CD4-positive, CD25-positive, alpha-beta regulatory T cell (primary cell): ENCODE measurements at places on chromosomes 1 and 21. TPM values are rescaled to one million over a fixed set of nuclear protein-coding genes. Genes with fewer than 3 reads are reported as not detected.

DNA sequence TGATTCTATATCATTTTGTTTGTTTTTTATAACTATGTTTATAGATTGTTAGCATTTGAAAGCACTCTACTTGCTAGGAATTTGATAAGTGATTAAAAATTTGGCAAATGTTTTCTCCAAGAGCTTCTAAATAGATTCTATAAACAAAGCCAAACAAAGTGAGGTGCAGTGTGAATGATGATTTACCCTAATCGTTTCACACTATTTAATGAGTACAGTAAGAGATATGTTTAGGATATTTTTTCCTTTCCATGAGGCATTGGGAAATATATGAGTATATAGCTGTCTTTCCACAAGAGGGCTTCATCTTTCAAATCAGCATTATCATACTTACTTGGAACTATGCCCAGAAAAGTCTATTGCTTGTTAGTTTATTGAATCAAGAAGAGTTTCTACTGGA, 277.0 kb upstream of the BRINP3 start:
- DNase-seq: no peak

GRCh38 chr1:184146202-184146601, 94.7 kb downstream of the TSEN15 start:
- no peak for DNase-seq

GRCh38 chr1:148158341-148159003, 6.4 kb upstream of the NBPF11 start:
- no peak for DNase-seq

- no peak for DNase-seq
Measured at GRCh38 chr21:22063140-22063539, 1064.9 kb downstream of the NCAM2 start.

DNA sequence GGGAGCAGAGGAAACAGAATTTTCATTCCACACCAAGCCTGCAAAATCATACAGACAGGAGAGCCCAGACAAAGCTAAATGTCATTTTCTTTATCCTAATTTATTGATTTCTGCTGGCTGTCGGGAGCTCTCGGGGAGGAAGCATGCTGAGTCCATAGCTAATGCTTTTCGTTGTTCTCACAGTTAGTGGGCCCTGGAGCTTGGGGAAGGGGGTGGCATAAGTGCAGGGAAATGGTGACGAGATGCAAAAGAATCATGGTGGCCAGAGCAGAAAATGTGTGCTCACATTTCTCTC, 202.4 kb downstream of the TOMM20 start:
- DNase-seq: no peak

DNA sequence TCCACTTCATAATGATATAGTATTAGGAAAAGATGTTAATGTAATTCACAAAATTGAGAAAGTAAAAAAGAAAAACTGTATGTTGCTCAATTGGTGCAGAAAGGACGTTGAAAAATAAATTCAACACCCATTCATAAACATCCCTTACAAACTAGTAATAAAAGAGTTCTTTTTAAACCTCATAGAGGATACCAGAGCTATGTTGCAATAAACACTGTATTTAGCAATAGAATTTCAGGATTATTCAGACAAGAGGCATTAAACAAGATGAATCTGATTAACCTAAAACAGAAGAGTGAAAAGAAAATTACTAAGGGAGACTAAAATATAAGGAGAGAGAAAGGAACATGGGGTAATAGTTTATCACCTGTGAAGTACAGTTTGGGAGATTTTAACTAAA, 154.8 kb downstream of the NTPCR start:
- no peak for DNase-seq

DNA sequence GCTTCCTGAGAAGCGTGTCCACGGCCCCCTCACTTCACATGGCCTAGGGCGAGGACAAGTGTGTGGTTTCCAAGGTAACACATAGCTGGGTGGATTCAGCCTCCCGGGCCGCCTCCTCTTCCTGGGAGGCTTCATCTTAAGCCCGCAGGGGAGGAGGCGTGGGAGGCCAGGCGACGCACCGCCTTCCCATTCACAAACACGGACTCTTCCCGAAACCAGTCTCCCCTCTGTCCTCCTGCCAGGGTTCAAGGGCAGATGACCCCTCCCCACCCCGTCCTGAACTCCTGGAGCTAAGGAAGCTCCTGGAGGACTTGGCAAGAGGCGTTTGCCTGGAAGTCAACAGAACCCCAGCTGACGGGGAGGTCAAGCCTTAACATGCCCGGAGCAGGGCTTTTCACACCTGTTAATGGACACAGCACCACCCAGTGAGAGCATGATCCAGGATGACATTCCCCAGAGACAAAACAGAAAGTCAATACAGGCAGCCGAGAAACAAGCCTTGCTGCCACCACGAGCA, 56.7 kb downstream of the KCNN3 start:
- DNase-seq: no peak

- no peak for DNase-seq
Measured at GRCh38 chr1:227747948-227748495, 12.8 kb downstream of the SNAP47 start.

GRCh38 chr1:2529784-2530512, at the start of gene HES5:
HES5 (minus strand) TSS chr1:2530263; CDS start chr1:2530164, 99 bp downstream.
- no peak for DNase-seq

DNA sequence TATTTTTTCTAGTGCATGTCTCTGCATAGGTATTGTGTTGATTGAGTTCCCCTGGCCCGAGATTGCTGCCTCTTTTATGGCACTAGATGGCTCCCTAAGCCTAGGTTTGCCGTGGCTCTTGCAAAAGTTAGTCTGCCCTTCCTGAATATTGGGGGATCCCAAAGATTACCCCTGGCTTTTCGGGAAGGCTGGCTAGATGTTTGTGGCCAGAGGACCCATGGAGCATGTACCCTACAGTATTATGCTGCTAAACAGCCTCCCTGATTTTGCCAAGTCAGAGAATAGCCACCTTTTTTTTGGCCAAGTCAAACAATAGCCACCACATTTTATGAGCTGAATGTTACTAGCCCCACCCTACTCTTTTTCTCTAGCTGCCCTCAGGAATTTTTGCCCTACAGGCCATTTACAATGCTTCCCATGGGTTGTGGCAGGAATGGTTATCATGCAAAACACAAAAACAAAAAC, 343.2 kb downstream of the OLFM3 start:
- DNase-seq: no peak

DNA sequence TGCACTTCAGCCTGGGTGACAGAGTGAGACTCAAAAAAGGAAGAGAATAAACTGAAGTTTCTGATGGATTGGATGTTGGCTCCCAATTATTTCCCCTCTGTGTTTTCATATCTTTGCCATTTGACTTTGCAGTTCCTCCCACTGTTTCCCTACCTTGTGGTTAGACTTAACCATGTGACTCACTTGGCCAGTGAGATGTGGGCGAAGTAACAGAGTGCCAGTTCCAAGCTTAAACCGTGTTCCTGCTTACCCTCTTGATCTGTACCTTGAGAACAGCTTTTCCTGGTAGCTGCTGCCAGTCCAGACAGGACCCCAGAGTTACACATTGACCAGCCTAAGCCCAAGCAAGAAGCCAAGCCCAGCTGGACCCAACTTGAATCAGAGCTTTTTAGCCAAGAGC, 323.4 kb downstream of the LTN1 start:
- DNase-seq: no peak

GRCh38 chr1:208595745-208596144, 351.6 kb upstream of the PLXNA2 start:
- no peak for DNase-seq

DNA sequence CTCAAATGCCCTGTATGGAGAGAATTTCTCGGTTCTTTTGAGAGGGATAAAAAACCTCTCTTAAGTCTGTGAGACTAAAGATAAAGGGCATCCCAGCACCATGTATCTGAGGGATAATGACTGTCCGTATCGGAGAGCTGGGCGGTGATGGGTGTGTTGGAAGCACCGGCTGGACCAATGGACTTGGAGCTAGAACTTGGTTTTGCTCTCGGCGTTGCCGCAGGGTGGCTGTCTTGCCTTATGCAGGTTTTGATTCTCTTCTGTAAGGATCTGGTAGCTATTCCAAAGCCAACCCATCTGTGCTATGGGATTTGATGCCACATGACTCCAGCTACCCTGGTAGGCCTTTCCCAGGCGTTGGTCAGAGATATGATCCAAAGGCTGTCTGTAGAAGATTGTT, 348.8 kb downstream of the KIF26B start:
- DNase-seq: no peak

- no peak for DNase-seq
Measured at GRCh38 chr1:247211339-247211738, 39.5 kb upstream of the ZNF124 start.

GRCh38 chr1:91744953-91745639, 140.9 kb downstream of the TGFBR3 start:
- no peak for DNase-seq

DNA sequence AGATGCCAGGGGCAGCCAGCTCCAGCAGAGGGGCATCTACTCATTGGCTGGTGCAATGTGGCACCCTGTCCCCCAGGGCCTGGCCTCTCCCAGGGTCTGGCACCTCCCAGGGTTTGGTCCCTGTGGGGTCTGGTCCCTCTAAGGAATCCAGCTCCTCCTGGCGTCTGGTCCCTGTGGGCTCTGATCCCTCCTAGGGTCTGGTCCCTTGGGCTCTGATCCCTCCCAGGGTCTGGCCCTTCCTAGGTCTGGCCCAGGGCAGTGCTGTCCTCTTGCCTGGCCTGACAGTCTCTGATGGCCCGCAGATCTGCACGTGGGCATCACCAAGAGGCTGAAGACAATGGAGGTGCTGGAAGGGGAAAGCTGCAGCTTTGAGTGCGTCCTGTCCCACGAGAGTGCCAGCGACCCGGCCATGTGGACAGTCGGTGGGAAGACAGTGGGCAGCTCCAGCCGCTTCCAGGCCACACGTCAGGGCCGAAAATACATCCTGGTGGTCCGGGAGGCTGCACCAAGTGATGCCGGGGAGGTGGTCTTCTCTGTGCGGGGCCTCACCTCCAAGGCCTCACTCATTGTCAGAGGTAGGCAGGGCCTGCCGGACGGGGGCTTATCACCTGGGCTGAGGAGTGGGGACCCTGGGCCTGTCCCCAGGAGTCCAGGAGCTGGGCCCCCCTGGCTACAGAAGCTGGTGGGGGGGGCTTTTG, 73.9 kb downstream of the OBSCN start:
- DNase-seq: no peak

DNA sequence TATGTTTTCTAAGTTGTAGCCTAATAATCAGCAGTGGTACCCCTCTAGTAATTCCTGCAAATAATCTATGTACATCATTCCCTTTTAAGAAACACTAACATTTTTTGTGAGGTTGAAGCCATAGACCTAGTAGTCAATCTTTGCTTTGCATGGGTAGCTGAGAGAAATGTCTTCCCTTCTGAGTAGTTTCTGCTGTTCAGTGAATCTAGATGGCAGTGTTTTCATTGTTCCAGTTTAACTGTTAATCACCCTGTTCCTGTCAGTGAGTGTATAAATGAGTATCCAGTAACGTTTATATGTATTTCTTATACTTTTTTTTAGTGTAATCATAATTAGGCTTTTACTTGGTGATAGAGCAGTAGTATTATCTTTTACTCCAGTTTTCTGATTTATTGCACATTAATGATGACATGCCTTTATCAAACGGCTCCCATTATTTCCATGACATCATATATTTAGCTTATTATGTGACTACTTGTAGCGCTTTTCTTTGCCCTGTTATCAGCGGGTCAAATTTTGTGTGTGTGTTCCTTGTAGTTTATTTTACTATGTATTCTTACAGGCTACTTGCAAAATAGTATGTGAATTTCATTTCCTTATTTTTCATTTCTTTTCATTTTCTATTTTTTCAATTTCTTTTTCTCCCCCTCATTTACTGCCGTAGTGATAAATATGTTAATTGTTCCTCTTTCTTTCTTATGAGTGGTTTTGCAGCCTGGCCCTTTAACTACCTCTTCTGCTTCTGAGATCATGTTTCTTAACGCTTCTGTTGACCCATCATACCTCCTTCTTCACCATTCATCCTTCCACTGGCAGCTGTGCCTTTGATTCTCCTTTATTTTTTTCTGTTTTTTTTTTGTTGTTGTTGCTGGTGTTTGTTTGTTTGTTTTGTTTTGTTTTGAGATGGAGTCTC, 18.8 kb downstream of the CEP350 start:
- DNase-seq: no peak

DNA sequence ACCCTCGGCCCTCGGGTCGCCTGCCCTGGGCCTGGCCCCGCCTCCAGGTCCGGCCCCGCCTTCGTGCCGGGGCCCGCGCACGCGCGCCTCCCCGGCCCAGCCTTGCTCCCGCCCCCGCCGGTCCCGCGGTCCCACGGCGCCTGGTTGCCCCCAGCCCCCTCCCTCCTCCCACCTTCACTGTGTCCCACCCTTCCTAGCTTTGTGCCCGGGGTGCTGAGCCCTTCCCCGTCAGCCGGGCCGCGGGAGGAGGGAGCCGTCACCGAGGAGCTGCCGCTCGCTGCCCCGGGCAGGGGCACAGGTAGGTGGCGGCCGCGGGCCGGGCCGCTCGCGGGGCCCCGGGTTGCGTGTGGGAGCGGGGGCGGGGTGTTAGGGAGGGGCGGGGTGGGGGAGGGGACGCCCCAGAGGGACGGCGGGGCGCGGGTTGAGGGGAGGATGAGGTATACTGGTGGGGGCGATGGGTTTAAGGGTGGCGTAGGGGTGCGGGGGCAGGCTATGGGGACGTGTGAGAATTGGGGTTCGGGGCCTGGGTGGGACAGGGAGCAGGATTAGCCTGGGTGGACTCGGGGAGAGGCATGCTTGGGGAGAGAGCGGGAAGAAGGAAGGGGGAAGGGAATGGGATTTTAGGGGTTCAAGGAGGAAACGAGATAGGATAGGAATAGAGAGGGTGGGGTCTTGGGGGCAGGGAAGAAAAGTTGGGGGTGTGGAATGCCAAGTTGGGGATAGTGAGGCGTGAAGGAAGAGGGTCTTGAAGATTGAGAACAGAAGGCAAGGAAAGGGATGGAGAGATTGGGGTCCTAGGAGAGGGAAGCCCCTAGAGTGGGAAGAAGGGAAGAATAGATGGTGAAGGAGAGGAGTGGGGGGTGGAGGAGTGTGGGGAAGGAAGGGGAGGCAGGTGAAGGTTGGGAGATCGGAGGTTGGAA, at the start of gene LRRC42:
Gene LRRC42, plus strand, starts transcription at position 99 of the 920 bp plus-strand sequence. CDS start 5,650 bp downstream, outside the sequence.
- DNase-seq: no peak

DNA sequence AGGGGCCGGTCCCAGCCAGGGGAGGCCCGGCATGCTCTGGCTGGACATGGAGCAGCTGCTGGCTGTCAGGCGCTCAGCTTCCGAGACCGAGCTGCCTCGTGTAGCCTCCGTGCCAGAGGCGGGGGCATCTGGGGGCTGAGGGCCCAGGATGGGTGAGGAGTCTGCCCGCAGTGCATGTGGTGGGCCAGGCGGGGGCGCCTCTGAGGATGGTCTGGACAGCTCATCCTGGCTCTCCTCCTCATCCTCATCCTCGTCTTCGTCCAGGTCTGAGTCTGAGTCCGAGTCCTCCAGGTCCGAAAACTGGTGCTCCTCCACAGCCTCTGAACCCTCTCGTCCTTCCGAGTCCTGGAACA, 28.9 kb upstream of the EDN2 start:
- no peak for DNase-seq

ST6GALNAC3 gene
- 1.5 TPM for total RNA-seq

AMY1B gene
- not detected for total RNA-seq

TSHB gene
- not detected for total RNA-seq

RNU1-4 gene
- total RNA-seq: 3,278 TPM

GPR37L1 gene
- total RNA-seq: not detected

IL10RB gene
- 30.9 TPM for total RNA-seq

ZNF648 gene
- total RNA-seq: not detected

CFAP57 gene
- total RNA-seq: not detected

OR6K3 gene
- total RNA-seq: not detected

SH2D1B gene
- not detected for total RNA-seq

BEND5 gene
- 2.2 TPM for total RNA-seq

RXRG gene
- not detected for total RNA-seq

IFI44L gene
- 19.1 TPM for total RNA-seq

MYOG gene
- not detected for total RNA-seq

DTL gene
- 4.7 TPM for total RNA-seq
